Activated CD4-positive, alpha-beta T cell treated with anti-CD3 and anti-CD28 coated beads, Interleukin-2, amount 10 ng/mL, durations not matched to agents 7 days and 5 days (primary cell): ENCODE measurements at places on chromosomes 2 and 18. TPM values are rescaled to one million over a fixed set of nuclear protein-coding genes. Genes with fewer than 3 reads are reported as not detected.

DNA sequence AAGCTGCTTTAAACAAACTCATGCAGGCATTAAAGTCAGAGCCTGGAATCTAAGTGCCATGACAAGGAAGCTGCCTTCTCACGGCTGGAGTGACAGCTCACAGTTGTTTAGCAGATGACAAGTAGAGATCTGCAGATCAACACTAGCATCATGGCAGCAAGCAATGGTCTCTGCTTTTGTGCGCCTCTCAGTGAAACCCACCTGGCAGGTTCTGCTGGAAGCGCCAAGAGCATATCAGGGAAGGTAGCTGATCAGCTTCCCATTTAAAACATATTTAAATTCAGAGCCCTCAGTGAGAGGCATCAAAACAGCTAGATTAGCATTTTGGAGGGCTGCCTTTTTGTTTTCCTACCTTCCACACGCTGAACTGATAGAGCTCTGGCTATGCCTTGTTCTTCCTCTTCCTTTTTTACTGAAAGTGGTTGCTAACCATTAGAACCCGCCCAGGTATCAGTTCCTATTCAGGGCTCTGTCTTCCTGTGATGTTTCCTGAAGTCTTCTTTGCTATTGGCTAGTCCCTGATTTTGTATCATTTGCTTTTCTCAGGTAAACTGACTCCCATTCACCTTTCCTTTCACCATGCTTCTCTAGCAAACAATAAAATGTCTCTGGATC is 70.8 kb downstream of the TMEM200C start:
- no peak for DNase-seq
- no peak overlapping the region for H3K27ac ChIP-seq
- no peaks in the 10 kb centered on the region for H3K36me3 ChIP-seq
- no peaks in the 10 kb centered on the region for H3K4me1 ChIP-seq
- peaks cover 4% of the 10 kb centered on the region for H3K27me3 ChIP-seq

GRCh38 chr2:137262594-137262993 is 497.2 kb downstream of the THSD7B start:
- H3K27ac ChIP-seq, result no peak overlapping the region
- H3K4me3 ChIP-seq, result no peak overlapping the region
- H3K4me1 ChIP-seq, result no peaks in the 10 kb centered on the region
- no peak for DNase-seq

- H3K4me3 ChIP-seq, result no peak overlapping the region
- no peak overlapping the region for H3K27ac ChIP-seq
- H3K4me1 ChIP-seq, result no peaks in the 10 kb centered on the region
Observed at GRCh38 chr2:184727813-184728212, 129.5 kb downstream of the ZNF804A start.

DNA sequence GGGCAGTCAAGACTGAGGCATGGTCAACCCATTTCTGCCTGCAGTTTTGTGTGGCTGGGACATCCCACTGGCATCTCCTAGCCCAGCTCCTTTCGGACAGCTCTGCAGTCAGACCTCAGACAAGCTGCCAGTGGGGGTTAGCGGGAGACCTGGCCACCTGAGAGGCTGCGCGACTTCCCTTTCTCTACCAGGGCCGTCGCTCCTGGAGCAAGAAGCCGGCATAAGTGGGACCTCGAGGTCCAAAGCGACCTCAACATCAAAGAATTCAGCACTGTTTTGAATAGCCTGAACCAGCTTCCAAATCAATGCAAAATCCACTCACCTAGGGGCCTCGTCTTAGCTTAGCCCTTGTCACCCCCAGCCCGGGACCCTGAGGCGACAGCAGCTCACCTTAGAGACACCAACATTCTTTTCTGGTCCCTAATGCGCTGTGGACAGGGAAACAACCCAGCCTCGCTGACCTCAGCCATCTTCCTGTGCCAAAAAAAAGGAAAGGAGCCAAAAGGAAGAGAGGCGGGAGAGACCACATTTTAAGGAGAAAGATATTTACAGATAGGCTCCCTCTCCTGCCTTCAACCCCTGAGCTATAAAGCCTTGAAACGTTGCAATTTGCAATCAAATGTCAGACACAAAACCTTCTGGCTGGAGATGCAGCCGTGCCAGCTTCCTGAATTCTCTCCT is 81.2 kb downstream of the GFPT1 start:
- no peak for DNase-seq
- peak overlapping the region; percentile 41 for H3K4me3 ChIP-seq
- H3K27ac ChIP-seq, result no peak overlapping the region
- H3K4me1 ChIP-seq, result peaks cover 15% of the 10 kb centered on the region
- no peaks in the 10 kb centered on the region for H3K36me3 ChIP-seq
- H3K27me3 ChIP-seq, result peaks cover 46% of the 10 kb centered on the region

GRCh38 chr2:28359222-28360057 is 33.2 kb upstream of the FOSL2 start:
- no peaks in the 10 kb centered on the region for H3K27me3 ChIP-seq
- H3K36me3 ChIP-seq, result no peaks in the 10 kb centered on the region
- DNase-seq, result peak; percentile 90
- H3K4me3 ChIP-seq, result peak overlapping the region; percentile 62
- H3K27ac ChIP-seq, result peak overlapping the region; percentile 98

DNA sequence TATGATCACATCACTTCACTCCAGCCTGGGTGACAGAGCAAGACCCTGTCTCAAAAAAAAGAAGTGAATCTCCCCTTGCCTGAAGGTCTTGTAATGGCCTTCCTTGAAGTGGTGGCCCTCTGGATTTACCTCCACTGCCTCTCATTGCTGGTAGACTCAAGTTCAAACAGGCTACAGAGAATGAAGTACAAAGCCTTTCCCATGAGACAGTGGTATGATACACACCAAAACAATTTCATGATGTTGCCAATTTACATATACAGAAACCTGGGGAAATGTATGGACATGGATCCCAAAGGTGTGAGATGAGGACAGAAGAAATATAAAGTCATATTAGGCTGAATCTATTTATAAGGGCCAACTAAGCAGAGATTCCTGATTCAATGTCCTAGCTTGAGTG is 4.8 kb upstream of the NOTO start:
- no peak overlapping the region for H3K27ac ChIP-seq
- H3K27me3 ChIP-seq, result peaks cover 39% of the 10 kb centered on the region
- no peaks in the 10 kb centered on the region for H3K36me3 ChIP-seq
- no peak overlapping the region for H3K4me3 ChIP-seq

DNA sequence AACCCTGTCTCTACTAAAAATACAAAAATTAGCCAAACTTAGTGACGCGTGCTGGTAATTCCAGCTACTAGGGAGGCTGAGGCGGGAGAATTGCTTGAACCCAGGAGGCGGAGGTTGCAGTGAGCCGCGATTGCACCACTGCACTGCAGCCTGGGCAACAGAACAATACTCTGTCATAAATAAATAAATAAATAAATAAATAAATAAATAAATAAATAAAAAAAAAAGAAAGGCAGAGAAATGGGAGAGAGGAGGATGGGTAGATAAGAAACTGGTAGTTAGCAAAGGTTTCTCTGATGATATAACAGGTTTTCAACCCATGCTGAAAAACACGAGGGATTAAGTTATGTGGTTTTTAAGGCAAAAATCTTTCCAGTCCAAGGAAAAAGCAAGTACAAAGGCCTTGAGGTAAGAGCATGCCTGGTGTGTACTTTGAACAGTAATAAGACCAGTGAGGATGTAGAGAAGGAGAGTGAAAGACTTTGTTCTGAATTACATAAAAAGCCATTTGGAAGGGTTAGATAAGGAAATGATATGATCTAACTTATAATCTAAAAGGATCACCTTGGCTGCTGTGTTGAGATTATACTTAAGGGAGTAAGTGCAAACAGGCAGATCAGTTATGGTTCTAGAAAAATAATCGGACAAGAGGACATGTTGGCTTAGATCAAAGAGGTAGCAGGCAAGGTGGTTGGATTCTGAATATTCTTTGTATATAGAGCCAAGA is 159.3 kb downstream of the PTH2R start:
- no peaks in the 10 kb centered on the region for H3K27me3 ChIP-seq
- no peak overlapping the region for H3K4me3 ChIP-seq
- no peak overlapping the region for H3K27ac ChIP-seq
- no peaks in the 10 kb centered on the region for H3K36me3 ChIP-seq
- H3K4me1 ChIP-seq, result no peaks in the 10 kb centered on the region
- no peak for DNase-seq

- no peaks in the 10 kb centered on the region for H3K27me3 ChIP-seq
- no peak for DNase-seq
- H3K27ac ChIP-seq, result no peak overlapping the region
- H3K4me3 ChIP-seq, result no peak overlapping the region
- H3K36me3 ChIP-seq, result no peaks in the 10 kb centered on the region
Observed at GRCh38 chr2:107107351-107107750, 221.4 kb upstream of the ST6GAL2 start.

- no peaks in the 10 kb centered on the region for H3K4me1 ChIP-seq
- no peak for DNase-seq
- no peak overlapping the region for H3K4me3 ChIP-seq
Observed at GRCh38 chr2:16281451-16282335, 341.3 kb downstream of the MYCN start.

- no peaks in the 10 kb centered on the region for H3K27me3 ChIP-seq
- H3K4me3 ChIP-seq, result no peak overlapping the region
- H3K27ac ChIP-seq, result no peak overlapping the region
Observed at GRCh38 chr18:37636831-37637477, 71.4 kb upstream of the CELF4 start.

DNA sequence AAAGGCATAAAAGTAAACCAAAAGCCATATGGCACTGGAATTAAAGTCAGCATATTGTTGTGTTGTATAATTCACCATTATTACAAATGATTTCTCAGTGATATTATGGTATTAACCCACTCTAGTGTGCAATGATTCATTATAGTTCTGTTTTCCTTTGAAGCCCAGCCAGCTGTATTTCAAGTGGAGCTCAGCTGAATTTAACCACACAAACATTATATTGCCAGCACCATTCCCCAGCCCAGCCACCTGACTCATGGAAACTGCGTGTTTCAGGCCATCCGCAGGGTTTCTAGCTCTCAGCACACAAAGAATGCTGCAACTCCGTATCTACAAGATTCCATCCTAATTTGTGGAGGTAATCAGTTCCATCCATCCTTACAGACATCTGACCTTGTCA is 166.8 kb upstream of the CHAC2 start:
- H3K36me3 ChIP-seq, result no peaks in the 10 kb centered on the region
- no peak for DNase-seq
- no peaks in the 10 kb centered on the region for H3K4me1 ChIP-seq
- no peak overlapping the region for H3K4me3 ChIP-seq

DNA sequence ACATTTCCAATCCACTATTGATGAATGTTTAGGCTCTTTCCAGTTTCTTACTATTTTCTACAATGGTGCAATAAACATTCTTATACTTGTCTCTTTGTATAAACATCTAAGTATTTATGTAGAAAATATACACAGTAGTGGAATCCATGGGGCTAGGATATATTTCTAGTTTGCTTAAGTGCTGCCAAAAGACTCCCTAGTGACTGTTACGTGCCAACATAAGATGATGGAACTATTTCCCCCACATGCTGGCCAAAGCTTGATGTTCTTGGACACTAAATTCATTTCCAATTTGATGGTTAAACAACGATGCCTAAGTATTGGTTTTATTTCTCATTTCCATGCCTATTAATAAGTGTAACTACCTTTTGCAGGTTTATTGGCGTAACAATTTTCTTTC is 378.4 kb upstream of the HNRNPA3 start:
- H3K36me3 ChIP-seq, result peaks cover 2% of the 10 kb centered on the region
- no peak overlapping the region for H3K4me3 ChIP-seq
- H3K27ac ChIP-seq, result no peak overlapping the region
- H3K4me1 ChIP-seq, result peaks cover 7% of the 10 kb centered on the region
- DNase-seq, result no peak

DNA sequence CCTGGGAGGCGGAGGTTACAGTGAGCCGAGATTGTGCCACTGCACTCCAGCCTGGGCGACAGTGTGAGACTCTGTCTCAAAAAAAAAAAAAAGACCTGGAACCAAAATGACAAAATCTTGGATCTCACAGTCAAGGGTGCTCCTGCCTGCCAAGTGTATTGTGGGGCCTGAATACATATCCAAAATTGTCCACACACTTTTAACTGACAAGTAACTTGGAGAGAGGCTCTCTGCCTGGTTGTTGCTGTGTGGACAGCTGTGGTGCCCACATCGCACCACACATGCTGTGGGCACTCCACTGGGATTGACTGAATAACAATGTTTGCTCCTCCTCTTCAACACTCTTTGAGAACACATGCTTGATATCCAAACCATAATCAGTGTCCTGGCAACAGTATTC is 117.6 kb upstream of the REV1 start:
- no peaks in the 10 kb centered on the region for H3K4me1 ChIP-seq
- H3K36me3 ChIP-seq, result no peaks in the 10 kb centered on the region
- H3K27me3 ChIP-seq, result no peaks in the 10 kb centered on the region
- no peak overlapping the region for H3K27ac ChIP-seq
- DNase-seq, result no peak

- no peak overlapping the region for H3K4me3 ChIP-seq
- H3K4me1 ChIP-seq, result no peaks in the 10 kb centered on the region
- H3K27ac ChIP-seq, result no peak overlapping the region
- no peak for DNase-seq
Observed at GRCh38 chr2:37812414-37812813, 112.7 kb upstream of the RMDN2 start.

- no peaks in the 10 kb centered on the region for H3K27me3 ChIP-seq
- H3K36me3 ChIP-seq, result no peaks in the 10 kb centered on the region
- H3K4me1 ChIP-seq, result peaks cover 5% of the 10 kb centered on the region
- no peak for DNase-seq
Observed at GRCh38 chr18:2510416-2510815, 60.9 kb downstream of the METTL4 start.

- H3K27ac ChIP-seq, result no peak overlapping the region
- no peak overlapping the region for H3K4me3 ChIP-seq
- peaks cover 36% of the 10 kb centered on the region for H3K27me3 ChIP-seq
- no peaks in the 10 kb centered on the region for H3K36me3 ChIP-seq
- no peak for DNase-seq
- peaks cover 15% of the 10 kb centered on the region for H3K4me1 ChIP-seq
Observed at GRCh38 chr2:201859949-201860348, 53.6 kb downstream of the CDK15 start.

- H3K36me3 ChIP-seq, result no peaks in the 10 kb centered on the region
- no peak for DNase-seq
- H3K4me3 ChIP-seq, result no peak overlapping the region
- H3K4me1 ChIP-seq, result no peaks in the 10 kb centered on the region
- peaks cover 11% of the 10 kb centered on the region for H3K27me3 ChIP-seq
- no peak overlapping the region for H3K27ac ChIP-seq
Observed at GRCh38 chr18:8657050-8657820, 48.0 kb downstream of the RAB12 start.

INPP1 gene
- 6.7 TPM for total RNA-seq

KIAA2012 gene
- not detected for total RNA-seq

TBR1 gene
- not detected for total RNA-seq

EMILIN1 gene
- total RNA-seq, result 0.56 TPM

CXCR1 gene
- 0.99 TPM for total RNA-seq

VAMP8 gene
- total RNA-seq, result 149 TPM

C2orf15 gene
- 1.2 TPM for total RNA-seq

ASTL gene
- 0.22 TPM for total RNA-seq

MAP3K19 gene
- total RNA-seq, result not detected

TSPYL6 gene
- not detected for total RNA-seq

LINC00305 gene
- total RNA-seq, result not detected

CYBRD1 gene
- total RNA-seq, result 0.45 TPM

KIF5C gene
- 6.1 TPM for total RNA-seq
